ENCODE measurements at places on chromosomes 4 and X.
A peak's percentile ranks its signal among the peaks of the same experiment; 100 is the strongest.

DNA sequence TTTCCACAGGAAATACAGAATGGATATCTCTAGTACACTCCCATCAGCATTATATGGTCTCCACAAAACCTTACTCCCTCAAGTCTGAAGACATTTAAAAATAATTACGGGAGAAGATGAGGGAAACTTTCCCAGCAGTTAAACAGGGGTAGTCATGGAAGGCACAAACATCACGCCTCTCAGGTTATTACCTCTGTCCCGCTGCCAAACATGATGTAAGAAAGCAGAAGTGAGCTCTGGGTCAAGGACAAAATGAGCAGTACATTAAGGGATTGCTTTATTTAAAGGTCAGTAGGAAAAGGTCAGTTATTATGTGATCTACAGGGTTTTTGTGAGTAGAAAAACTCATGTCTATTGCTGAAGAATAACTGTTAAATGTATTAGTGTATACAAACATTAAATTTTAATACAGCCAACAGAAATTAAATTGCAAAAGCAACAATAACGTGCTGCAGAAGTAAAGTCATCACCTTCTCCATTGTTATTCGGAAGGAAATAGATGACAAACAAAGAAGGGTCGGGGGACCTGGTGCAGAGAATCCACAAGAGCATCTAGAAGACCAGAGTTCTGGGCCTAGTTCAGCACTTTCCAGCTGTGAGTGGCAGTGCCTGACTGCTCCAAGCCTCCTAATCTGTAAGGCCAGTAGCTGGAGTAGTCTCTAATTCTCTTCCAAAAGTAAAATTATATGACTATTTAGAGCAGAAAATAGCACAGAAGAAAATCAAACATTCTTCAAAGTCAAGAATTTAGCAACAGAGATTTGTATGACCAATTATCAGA lies 171.2 kb downstream of the PPP3CA start:
- DNase-seq: no peak

- DNase-seq: peak; percentile 11
These were observed 190.7 kb downstream of the OR13H1 start for GRCh38 chrX:131734621-131735020.

GRCh38 chr4:183996868-183997267 lies 91.8 kb downstream of the STOX2 start:
- DNase-seq: no peak

GRCh38 chr4:4477391-4477790 lies 64.5 kb downstream of the STX18 start:
- DNase-seq: no peak

All from globus pallidus (tissue), 1 donor.